Fibroblast of mammary gland (primary cell): ENCODE measurements at places on chromosomes 7 and 10.
A peak's percentile ranks its signal among the peaks of the same experiment; 100 is the strongest.

DNA sequence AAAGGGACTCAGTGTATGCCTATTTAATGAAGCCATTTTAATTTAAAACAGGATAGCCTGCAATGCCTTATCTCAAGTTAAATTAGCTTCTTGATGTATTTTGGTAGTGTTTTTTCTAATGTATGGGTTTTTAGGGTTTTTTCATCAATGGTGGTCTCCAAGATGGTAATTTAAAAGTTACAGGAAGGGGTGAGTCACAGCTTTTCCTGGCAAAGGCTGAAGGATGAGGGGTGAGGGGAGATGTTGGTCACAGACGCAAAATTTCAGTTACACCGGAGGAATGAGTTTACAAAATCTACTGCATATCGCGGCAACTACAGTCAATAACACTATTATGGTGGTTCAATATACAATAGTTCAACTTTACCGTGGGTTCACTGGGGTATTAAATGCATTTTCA, 31.6 kb downstream of the CCDC3 start:
- no peak for DNase-seq

GRCh38 chr10:127216274-127216673, 19.9 kb upstream of the INSYN2A start:
- DNase-seq, result no peak

- no peak for DNase-seq
These were observed 543.2 kb upstream of the FOXK1 start for GRCh38 chr7:4138866-4139265.

- peak; percentile 68 for DNase-seq
These were observed 56.4 kb downstream of the BBS9 start for GRCh38 chr7:33185786-33186185.

DNA sequence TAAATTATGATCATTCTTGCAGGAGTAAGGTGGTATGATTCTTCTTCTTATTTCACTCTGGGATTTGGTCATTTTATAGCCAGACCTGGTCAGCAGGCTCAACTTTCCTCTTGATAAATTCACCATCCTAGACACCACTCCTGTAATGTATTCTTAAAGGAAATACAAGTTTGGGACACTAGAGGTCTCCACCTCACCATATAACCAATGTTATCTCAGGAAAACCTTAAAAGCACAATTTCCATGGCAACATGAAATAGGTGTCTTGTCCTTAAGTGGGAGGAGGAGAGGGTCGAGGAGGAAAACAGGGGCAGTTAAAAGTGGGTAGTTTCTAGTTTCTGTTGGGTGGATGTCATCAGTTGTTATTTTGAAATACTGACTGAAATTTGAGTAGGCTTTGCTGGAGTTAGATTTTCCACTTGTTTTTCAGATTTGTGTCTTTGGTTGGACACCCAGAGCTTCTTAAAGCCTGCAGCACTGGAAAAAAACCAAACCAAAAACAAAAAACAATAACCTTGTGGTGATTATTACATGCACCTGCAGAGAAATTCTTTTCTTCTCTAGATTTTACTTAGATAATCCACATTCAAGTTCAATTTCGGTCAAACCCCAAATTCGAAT, 163.1 kb downstream of the PRKCQ start:
- DNase-seq, result peak; percentile 59

DNA sequence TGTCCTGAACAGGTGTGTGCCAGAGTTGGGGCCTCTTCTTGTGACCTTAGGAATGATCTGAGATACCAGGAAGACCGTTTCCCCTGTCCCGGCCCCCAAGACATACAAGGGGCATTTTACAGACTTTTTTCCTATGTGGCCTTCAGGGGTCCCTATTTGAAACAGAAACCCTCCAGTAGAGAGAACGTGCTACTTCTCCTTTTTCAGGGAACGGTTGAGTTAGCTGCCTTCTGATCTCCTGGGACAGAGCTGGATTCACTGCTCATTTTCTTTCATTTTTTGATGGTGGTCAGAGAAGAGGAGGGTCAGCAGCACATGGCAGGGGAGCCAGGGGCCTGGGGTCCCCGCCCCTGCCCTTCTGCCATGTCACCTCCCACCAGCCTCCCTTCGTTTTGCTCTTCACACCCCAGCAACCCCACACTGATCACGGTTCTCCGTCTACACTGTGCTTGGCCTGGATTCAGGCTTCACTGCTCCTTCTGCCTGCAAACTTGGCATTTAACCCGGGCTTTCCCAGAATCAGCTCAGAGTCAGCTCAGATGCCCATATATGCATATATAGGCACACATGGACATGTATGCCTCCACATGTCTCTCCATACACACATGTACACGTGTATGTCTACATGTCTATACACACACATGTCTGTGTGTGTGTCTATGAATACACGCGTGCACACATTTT, 138.1 kb upstream of the BTBD16 start:
- no peak for DNase-seq

- DNase-seq, result peak; percentile 65
These were observed 146.5 kb downstream of the HGF start for GRCh38 chr7:81623251-81623855.

- DNase-seq, result no peak
These were observed 6.7 kb downstream of the OR13A1 start for GRCh38 chr10:45308707-45309106.

- DNase-seq, result no peak
These were observed 42.9 kb downstream of the BLNK start for GRCh38 chr10:96228408-96228994.
